Stimulated activated CD4-positive, alpha-beta T cell treated with anti-CD3 and anti-CD28 coated beads, Interleukin-1b, Interleukin-23, amount 100 ng/mL, for 1 hour (primary cell): ENCODE measurements at places on chromosomes 16 and 17.

DNA sequence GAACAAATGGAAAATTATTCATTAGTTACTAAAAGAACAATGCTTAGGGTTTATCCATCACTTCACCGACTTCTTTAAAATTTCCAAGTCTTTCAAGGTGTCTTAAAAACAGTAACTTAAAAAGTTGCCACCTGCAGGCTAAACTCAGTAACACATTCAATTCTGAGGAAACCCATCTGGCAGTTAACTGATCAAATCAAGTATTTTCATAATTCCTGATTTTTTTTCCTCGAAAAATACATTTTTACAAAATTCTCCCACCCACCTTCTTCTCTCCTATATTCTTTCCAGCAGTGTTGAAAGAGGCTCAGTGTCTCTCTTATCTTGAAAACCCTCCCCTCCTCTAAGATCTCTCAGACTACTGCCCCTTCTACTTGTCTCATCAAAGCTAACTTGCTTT, 29.9 kb downstream of the PARN start:
- DNase-seq: no peak

- no peak for DNase-seq
These were observed 5.9 kb downstream of the FAM234A start for GRCh38 chr16:240559-240958.

- no peak for DNase-seq
These were observed 325.6 kb downstream of the SLC39A11 start for GRCh38 chr17:72766761-72767356.

GRCh38 chr16:49484451-49484849, 110.8 kb downstream of the C16orf78 start:
- no peak for DNase-seq

DNA sequence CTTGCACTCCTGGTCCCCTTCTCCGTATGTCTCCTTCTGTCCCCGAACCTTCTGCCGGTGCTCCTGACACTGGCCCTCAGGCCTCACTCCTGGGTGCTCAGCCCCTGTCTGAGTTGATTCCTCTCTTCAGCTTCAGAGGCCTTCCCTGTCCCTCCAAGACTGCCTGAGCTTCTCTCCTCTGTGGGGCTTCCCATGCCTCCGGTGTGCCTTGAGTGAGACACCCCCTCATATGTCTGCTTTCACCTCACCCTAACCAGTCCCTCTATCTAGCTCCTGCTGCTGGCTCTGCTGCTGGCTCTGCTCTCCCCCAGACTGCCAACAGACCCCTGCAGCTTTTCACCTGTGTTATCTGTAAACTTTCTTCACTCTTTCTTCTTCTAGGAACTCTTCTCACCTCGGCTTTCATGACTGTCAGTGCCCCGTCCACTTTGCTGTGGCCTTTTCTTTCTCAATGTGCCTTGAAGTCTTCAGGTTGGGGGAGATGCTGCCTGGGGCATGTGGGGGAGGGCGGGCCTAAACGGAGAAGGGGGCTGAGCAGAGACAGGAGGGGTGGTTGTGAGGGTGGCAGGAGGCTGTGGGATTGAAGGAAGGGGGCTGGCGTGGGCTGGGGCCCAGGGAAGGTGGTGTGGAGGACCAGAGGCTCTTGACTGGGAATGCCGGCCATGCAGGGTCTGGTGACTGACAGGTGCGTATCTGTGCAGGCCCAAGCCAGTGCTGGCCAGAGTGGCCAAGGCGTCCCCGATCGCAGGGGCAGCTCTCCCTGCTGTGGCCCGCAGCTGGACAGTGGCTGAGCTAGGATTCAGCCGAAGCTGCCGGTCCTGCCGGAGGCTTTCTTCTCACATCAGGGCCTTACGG, 81.3 kb downstream of the METRNL start:
- no peak for DNase-seq

- no peak for DNase-seq
These were observed 9.1 kb downstream of the CBX2 start for GRCh38 chr17:79786930-79787643.

DNA sequence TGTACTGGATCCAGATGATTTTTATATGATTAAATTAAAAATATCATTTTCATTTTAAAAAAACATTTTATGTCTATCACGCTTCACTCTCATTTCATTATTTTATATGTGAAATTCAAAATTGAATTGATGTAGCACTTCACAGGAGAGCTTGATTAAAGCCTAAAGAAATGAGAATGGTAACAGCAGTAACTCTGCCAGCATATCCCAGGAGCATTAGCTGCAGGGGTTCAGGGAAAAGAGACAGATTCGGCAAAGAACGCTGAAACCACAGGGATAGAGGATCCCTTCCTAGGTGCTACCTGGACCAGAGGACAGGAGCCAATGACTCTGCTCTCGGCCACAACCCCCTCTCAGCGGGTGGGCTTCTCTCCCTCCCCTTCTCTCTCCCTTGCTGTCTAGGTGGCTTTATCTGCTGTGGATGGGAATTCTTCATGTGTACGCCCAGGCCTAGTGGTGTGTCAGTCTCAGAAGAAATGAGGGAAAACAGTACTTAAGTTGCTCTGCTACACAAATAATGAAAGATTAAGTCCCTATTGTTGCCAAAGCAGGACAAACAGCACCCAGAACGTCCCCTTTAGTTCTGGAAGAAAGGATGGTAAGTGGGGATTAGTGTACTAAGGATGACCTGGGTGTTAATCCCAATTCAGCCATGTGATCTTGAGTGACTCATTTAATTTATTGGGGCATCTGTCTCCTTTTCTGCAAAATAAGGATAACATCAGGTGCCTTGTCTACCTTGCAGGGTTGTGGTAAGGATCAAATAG, 123.3 kb downstream of the CDK5R1 start:
- no peak for DNase-seq

DNA sequence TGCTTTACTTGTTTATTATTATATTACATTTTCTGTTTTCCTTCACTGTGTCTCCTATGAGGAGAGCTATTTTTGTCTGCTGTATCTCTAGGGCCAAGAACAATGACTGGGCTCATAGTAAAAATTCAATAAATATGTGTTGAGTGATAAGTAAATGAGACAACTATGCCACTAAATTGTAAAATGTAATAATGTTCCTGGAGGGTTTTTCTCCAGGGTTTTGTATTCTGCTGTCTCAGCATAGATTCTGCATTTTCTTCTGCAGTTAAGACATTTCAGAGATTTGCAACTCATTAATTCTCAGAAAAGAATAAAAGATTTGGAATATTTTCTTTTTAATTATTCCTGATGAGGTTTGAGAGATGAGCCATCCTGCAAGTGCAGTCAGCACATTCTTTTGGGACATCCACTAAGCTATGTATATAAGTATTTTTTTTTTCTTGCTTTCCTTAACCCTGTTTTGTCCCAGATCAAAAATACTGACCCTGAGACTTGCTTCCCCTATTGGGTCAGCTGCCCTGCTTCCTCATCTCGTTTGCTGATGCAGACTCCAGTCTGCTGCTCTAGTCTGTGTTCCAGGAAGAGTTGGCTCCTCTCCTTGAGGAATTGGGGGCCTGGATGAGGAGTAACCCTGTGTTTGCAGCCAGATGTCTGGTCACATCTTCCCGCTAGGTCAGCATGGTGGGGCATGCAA, 122.9 kb downstream of the ABCA8 start:
- no peak for DNase-seq

DNA sequence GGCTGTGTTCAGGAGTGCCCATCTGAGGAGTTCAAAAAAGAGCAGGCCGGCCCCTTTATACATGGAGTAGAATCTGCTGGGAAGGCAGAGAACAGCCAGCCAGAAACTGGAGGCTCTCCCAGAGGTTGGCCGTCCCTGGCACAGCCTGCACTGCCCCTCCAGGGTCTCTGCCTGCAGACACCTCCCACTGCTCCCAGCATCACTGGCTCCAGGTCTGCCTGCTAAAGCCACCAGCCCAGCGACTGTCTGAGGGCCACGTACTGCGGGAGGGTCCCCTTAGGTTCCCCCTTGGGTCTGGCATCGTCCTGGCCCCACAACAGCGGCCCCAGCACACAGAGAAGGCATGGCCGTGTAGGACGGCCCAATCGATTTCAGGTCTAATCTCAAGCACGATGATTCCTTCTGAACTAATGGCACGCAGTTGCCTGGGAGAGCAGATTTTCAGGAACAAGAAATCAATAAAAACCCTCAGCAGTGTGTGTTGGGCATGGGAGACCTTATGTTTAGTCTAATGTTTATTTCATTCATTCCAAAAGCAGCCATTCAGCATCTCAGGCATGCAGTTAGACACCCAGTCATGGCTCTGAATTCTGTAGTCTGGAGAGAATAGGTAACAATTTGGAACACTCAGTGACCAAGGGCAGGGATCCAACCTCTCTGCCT, 95.6 kb downstream of the PGS1 start:
- DNase-seq: no peak

GRCh38 chr16:74249846-74250245, 46.8 kb upstream of the PSMD7 start:
- no peak for DNase-seq

DNA sequence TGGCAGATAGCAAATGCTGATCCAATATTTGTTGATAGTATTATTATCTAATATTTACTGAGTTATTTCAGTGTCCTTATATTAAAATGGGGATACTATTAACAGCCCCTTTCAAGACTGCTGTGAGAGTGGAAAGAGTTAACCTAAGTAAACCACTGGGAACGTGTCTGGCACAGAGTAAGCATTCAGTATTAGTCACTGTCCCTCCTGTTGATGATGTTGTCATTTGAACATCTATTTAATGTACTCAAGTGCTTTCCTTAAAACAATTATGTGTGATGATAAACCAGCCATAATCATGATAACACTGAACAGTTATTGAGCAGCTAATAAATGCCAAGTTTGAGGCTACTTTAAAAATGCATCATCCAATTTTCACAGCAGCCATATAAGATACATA, 135.7 kb upstream of the XYLT1 start:
- no peak for DNase-seq

DNA sequence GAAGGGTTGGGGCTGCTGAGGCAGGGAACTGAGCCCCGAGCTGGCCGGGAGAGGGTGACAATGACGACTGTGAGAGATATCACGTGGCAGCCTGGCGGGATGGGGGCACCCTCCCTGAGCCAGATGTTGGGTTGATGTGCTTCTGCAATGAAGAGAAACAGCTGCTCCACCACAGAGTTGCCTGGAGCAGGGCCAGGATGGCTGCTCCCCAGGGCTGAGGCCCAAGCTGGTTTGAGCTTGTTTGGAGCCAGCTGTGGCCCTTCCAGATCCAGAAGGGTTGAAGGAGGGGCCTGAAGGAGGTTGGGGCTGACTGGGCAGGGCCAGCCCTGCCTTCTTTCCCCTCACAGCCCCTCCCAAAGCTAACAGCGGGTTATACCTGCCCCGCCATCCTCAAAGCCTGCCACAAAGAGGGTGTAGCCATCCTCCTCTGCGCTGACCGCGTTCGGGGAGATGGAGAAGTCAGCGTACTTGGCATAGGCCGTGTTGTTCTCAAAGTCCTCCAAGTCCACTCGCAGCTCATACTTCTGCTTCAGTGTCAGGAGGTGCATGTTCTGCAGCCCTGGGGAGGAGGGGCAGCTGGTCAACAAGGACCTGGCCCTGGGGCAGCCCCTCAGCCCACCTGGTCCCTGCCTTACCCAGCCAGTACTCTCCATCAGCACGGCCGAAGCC, 2.1 kb downstream of the MFAP4 start:
- DNase-seq: no peak

GRCh38 chr17:67063141-67063540, 18.8 kb downstream of the CACNG1 start:
- DNase-seq: no peak

DNA sequence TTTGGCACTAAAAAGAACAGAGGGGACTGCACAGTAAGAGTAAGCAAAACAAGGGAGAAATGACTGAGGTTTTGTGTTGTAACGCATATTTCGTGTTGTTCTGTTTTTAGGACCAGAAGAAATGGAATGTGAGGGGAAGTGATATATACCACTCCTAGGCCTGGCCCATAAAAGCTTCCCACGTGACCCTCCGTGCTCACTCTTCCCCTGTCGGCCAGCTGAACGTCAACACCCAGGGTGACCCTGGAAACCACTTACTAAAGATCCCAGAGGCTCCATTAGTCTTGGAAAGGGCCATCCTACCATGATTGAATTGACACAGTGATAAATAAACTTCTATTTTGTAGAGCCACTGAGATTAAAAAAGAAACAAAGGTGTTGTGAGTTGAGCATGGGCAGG, 79.8 kb downstream of the HELZ start:
- DNase-seq: no peak

DNA sequence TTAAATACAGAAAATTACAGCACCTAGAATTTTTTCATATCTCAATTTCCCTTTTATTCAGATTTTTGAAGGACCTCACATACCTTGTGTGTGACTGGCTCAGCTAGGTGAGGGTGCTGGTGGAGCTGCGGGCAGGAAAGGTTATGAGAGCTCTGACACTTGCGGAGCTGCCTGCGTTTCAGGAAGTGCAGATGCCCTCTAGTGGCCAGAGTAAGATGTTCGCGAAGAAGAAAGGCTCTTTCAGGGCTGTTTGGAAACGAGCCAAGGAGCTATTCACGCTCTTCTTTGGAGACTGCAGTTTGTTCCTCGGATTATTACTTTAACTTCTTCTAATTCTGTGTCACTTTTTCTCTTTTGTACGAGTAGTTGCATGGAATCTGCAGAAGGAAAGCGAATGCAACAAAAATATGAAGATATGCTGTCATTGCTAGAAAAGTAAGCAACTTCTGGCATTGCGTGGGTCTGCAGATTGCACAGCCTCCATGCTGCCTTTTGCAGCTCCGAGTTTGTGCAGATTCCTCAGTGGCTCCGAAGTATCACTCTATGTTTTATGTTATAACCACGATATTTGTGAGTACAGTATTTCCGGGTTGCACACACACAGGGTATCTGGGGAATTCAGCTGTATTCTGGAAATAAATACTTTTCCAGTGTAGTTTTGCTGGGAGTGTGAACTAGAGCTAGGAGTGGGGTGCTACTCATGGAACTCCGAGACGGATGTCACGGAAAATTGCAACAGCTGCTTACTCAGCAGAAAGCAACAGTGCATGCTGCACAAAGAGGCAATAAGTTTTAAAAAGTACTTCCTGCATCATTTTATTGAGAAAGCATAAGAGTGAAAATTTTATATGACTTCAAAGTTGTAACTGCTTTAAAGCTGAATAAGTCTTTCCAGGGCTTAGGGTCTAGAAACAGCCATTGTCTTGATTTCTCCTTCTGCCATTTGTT, 46.3 kb downstream of the DNAH9 start:
- no peak for DNase-seq

DNA sequence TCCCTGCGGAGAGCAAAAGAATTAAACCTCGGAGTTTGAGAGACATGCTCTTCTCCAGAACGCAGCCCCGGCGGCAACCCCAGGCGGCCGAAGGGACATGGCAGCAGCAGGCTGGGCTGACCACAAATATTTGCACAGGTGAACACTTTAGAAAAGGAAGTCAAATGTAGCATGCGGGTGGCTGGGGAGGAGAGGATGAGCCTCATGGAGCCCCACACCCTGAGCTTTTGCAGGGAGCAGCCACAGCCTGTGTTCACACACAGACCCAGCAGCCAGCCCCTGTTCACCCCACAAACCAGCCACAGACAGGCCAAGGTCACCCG, 17.8 kb downstream of the HS3ST6 start:
- DNase-seq: no peak
